ENCODE measurements at places on chromosomes 3 and 15. TPM values are rescaled to one million over a fixed set of nuclear protein-coding genes. Genes with fewer than 3 reads are reported as not detected.

Gene PKM
- 1,243 TPM for total RNA-seq

- DNase-seq = peak; percentile 81
These were observed 7.1 kb downstream of the CPN2 start for GRCh38 chr3:194344012-194344411.

DNA sequence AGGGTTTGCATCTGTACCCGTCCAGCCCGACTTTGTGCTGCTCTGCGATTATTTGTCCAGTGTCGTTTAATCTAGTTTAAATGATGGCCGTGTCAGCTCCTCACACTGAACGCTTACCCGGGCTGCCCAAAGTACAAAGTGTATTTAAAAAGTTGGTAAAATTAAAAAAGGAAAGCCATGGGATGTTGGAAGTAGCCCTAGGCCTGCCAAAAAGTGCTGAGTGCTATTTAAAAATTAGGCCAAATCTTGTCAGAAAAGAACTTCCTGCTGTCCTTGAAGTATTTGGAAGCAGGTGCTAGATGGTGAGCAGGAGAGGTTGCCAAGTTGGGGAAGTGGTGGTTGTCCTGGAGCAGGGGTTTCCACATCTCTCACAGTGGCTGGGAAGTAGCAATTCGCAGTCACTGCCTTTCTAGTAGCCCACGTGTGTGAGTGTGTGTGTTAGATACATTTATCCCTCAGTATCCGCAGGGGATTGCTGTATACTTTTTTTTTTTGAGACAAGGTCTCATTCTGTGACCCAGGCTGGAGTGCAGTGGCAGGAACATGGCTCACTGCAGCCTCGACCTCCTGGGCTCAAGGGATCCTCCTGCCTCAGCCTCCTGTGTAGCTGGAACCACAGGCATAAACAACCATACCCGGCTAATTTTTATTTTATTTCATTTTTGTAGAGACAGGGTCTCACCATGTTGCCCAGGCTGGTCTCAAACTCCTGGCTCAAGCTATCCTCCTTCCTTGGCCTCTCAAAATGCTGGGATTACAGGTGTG is 664 bp downstream of the PPCDC start:
- peak; percentile 61 for DNase-seq

DNA sequence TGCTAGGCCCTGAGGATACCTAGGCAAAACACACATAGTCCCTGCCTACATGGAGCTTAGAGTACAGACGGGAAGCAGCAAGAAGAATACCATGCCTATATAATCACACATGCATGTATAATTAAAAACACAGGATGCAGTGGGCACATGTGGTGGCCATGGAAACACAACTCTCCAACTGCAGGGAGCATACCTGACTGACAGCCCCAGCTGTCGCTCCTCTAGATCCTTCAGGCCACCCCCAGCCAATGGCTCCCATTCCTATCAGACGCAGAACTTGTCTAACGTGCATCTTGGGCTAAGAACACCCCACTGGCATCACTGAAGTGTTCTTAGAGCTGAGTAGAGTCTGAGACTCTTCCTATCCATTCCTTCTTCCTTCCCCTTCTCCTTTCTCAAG is 125.5 kb upstream of the FRMD4B start:
- no peak for DNase-seq

GRCh38 chr3:192082730-192083660 is 622.0 kb downstream of the PYDC2 start:
- DNase-seq = no peak
